Germinal center (tissue), 1 donor: ENCODE measurements at places on chromosomes 16 and 17.

GRCh38 chr17:51526507-51526906 is 266.2 kb downstream of the UTP18 start:
- no peak for DNase-seq

DNA sequence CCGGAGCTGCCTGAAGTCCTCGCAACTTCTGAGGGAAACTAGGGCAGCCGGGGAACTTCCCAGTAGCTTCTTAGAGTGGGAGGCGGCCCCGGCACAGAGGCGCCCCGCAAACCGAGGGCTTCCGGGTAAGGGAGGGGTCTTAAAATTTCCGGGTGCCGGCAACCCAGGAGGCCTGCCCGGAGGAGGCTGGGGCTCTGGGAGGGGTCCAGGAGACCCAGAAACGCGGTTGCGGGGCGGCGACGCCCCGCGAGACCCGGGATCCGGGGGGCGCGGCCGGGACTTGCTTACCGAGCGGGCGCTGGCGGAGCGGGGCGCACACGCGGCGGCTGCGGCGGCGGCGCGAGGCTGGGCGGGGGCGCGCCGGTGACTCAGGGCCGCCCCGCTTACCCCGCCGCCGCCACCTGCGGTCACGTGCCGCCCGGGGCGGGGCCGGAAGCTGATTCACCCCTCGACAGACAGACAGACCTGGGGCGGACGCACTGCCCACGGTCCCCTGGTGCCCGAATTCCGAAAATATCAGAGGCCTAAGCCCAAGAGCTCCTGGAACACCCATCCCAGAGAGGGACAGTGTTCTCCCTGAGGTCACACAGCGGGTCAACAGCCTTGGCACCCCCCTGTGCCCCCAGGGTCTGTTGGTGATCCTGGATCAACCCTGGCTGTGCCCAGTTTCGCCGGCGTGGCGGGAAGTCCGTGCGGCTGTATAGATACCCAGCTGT is at the start of gene FAM83G:
Gene FAM83G (minus strand): TSS at position 344 of the 716 bp plus-strand sequence. CDS start 723 bp downstream, outside the sequence.
- DNase-seq: peak; percentile 81

DNA sequence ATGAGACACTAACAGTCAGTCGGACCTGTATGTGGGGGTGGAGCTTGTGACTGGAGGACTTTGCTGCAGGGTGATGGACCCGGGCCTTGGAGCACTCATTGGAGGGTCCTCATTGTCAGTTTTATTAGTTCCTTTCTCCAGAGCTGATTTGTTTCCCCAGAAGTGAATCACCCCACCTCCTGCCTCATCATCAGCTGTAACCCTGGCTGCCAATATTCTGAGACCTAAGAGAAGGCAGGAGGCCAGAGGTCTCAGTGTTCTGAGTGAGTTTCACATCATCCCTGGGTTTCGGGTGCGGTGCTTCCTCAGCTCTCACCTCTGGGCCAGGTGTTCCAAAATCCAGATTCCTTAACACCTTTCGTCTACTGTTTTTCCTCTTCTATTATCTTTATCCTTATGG is 49.9 kb upstream of the KIFC3 start:
- no peak for DNase-seq

- no peak for DNase-seq
Observed at GRCh38 chr17:34312080-34312479, 7.2 kb upstream of the CCL8 start.

DNA sequence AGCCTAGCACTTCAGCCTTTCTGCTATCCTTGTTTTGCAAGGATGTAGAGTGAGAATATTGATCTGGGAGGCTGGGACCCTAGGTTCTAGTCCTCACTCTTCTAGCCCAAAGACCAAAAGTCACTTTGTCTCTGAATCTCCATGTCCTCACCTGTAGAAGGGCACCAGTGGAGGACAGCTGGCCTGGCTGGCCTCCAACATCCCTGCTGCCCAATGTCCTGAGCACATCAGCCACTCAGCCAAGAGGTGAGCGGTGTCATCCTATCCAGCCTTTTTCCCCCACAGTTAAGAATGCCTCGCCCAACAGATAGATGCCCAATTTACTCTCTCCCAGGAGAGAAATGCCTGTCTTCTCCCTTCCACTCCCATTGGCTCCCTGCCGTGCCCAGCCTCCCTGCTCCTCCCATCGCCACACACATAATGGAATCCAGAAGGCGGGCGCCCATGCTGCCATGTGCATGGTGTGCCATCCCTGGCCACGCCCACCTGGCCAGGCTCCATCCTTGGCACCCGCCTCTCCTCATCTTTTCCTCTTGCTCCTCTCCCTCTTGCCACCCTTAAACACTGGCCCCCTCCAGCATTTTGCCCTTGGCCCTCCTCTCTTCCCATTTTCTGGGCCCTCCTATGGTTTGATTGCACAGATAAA is 157.3 kb upstream of the SDK2 start:
- DNase-seq: no peak

GRCh38 chr16:85556456-85557082 is 56.6 kb upstream of the GSE1 start:
- peak; percentile 84 for DNase-seq

GRCh38 chr17:76383546-76384221 is 725 bp upstream of the SPHK1 start:
- DNase-seq: peak; percentile 71

- no peak for DNase-seq
Observed at GRCh38 chr16:50102051-50102746, 36.4 kb downstream of the HEATR3 start.

- no peak for DNase-seq
Observed at GRCh38 chr16:56999409-57000270, 10.3 kb downstream of the NLRC5 start.

DNA sequence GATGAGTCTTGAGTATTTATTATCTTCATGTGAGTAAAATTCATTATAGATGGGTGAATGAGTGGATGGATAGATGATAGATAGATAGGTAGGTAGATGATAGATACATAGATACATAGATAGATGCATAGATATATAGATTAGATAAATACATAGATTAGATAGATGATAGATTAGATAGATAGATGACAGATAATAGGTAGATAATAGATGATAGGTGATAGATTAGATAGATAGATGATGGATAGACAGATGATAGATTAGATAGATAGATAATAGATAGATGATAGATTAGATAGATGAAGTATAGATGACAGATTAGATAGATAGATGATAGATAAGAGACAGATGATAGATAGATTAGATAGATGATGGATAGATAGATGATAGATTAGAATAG is 21.8 kb upstream of the WFIKKN2 start:
- no peak for DNase-seq

- no peak for DNase-seq
Observed at GRCh38 chr16:82481455-82481854, 145.3 kb upstream of the CDH13 start.

DNA sequence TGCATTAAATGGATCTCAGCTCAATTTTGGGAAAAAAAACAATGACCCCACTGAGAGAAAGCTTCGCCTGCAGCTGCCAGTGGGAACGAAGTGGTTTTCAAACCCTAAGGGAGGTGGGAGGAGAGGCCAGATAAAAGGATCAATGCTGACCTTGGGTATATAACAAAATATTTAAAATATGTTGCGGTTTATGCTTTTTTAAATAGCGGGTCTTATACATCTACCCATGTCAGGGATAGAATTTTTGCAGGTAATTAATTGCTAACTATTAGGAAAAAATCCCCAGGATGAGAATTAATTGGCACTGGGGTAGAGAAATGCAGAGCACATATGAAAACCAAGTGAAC is 10.9 kb upstream of the FOXF1 start:
- no peak for DNase-seq

- DNase-seq: peak; percentile 79
Observed at GRCh38 chr16:81798311-81799137, 19.4 kb downstream of the PLCG2 start.

GRCh38 chr16:88976366-88977017 is 515 bp downstream of the CBFA2T3 start:
- peak; percentile 61 for DNase-seq

GRCh38 chr17:69651921-69652320 is 237.4 kb downstream of the MAP2K6 start:
- DNase-seq: no peak

DNA sequence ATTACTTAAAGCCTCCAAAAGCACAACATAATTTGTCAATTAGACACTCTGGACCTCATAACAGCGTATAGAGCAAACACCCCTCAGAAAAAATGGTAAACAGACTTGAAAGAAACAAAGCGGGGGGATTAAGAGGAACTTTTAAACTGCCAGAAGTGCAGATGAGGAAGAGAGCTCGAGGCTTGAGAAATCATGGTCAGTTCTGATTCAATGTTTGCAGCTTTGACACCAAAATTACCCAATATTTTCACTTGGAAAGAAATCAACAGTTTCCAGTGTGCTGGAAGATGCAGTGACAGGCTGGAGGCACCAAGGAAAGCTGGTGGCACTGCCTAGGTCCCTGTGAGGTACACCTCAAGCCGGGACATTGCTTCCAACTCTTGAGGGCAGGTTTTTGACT is 180.9 kb upstream of the TOX3 start:
- no peak for DNase-seq

DNA sequence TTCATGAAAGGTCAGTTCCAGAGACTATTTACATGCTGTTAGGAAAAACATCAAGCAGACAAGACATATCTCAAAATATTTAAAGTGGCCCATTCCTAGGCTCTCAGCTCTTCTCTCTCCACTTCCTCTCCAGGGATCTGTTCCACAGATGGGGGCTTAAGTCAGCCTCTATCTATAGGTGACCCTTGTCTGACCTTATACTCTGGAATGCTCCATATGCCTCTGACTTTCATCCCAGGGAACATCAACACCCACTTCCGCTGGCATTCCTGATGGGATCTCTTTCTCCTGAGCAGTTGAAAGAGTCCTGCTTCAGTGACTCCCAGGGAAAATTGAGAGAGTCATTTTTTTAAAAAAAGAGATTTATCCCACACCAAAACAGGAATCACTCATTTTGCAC is 11.5 kb upstream of the WIPI1 start:
- DNase-seq: no peak

- DNase-seq: no peak
Observed at GRCh38 chr17:39595294-39595693, 12.4 kb downstream of the NEUROD2 start.

- no peak for DNase-seq
Observed at GRCh38 chr17:51508048-51508447, 247.7 kb downstream of the UTP18 start.

DNA sequence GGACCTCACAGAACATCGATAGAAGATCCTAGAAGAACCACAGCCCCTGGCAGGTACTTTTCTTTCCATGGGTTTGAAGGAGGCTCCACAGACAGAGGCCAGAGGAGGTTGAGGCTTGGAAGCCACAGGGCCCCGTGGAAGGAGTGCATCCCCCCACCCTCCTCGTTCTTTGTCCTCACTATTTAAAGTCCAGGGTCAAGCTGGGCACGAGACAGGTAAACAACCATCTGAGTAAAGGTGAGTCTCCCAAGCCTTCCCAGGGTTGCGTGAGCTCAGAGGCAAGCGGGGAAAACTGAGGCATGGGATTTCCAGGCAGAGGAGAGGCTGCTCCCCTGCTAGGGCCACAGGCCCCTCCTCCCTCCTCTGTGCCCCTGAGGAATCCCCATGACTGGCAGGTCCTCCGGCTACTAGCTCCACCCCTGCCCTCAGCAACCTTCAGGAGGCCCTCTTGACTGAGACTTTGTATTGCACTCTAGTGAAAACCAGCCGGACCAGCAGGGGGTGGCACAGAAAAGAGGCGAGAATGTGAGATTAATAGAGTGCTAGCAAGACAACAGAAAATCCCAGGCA is 927 bp upstream of the SULT1A2 start:
- peak; percentile 64 for DNase-seq

- peak; percentile 31 for DNase-seq
Observed at GRCh38 chr17:79075446-79075750, 774 bp downstream of the ENGASE start.

DNA sequence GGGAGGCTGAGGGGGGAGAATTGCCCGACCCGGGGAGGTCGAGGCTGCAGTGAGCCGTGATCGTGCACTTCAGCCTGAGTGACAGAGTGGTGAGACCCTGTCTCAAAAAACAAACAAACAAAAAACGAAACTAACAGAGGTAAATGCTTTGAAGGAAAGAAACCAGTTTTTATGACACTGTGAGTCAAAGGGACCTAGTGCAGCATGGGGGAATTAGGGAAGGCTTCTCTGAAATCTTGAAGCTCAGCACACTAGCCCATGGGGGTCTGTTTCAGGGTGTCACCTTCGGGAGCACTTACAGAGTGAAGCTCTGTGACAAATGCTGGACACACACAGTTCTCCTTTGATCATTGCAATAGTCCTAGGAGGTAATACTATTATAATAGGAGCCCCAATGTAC is 16.6 kb downstream of the ITPRIPL2 start:
- DNase-seq: no peak

DNA sequence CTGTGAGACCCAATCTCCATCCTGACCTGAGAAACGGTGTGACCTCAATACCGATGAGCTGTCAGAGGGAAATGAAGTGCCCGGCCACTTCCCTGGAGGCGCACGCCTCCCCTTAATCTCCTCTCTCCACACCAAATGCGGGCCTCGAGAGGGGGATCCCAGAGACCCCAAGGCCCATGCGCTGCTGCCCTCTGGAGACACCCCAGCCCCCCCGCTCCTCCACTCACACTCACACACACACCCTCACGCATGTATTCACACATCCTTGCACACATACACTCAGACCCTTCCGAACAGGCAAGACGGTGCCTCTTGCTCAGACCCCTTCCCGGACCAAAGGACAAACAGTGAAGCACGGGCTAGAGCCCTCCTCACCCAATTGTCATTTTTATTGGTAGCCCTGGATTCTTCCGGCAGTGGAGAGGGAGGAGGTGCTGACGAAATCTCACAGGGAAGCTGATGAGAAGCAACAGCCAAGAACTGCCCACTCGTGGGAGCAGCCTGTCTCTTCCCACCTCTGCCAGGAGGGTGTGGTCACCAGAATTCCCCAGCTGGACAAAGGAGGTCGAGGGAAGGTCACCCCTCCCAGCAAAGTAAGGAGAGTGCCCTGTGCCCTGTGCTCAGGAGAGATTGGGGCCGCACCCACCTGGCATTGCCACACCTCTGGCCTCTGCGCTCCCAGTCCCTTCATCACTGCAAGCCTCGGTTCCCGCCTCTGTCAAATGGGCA is 136.0 kb upstream of the TNRC6C start:
- DNase-seq: no peak

DNA sequence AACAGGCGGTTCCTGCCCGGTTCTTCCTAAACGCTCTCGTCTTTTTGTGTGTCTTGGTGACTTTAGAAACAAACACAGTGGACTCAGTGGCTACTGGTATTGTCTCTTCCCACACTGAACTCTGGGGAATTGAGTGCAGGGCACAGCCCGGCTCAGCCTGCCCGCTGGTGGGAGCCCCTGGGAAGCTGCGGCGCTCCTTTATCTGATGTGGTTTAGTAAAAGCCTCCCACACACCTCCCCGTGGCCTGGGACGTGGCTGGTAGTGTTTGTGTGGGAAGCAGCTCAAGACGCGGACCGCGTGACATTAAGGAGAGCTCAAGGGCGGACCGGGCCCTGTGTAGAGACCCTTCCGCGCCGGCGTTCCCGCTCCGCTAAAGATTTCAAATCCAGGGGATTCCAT is 55.4 kb upstream of the PVALEF start:
- DNase-seq: no peak

GRCh38 chr16:84357191-84357651 is 11.1 kb upstream of the ATP2C2 start:
- no peak for DNase-seq

GRCh38 chr16:31202414-31203375 is at the start of gene PYCARD:
TSS of gene PYCARD (minus strand) at chr16:31202760. CDS start at chr16:31202690, 70 bp downstream.
- DNase-seq: peak; percentile 67
